ENCODE measurements at places on chromosomes 4 and X.

- DNase-seq, result no peak
Measured at GRCh38 chr4:54898656-54899340, 226.6 kb downstream of the KDR start.

DNA sequence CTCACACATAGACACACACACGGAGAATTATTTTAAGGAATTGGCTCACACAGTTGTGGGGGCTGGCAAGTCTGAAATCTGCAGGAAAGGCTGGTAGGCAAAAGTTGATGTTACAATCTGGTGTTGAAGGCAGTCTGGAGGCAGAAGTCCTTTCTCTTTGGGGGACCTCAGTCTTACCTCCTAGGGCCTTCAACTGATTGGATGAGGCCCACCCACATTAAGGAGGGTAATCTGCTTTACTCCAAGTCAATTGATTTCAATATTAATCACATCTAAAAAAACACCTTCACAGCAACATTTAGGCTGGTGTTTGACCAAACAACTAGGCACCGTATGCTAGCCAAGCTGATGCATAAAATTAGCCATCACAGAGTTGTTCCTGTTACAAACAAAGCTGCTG lies 10.7 kb downstream of the MGST2 start:
- DNase-seq, result no peak

DNA sequence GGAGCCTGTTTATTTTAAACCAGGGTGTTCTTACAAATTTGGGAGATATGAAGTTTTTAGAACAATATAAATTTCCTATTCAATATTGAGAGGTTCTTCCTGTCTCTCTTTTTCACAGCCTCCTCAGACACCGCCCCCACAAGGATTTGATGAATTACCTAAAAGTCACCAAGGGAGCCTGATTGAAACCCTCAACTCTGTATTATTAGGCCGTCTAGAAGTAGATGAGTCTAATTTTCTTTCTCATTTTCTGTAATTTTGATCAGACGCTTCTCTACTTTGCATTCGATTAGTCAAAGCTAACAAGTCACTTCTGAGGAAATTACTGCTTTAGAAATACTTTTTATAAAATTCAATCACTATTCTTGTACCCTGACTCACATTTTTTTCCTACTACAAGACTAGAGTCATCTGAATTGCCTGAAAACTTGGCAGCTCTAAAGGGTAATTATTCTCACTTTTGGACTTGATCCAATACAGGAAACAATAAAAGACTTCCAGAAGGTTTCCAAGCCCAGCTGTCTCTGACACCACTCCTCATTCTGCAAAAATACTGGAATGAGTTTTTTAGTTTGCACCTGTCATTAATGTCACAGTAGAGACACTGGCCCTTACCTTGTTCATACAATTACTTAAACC lies 111.2 kb downstream of the ELOVL6 start:
- DNase-seq, result no peak

- DNase-seq, result no peak
Measured at GRCh38 chr4:7655511-7656243, 220.9 kb upstream of the PSAPL1 start.

DNA sequence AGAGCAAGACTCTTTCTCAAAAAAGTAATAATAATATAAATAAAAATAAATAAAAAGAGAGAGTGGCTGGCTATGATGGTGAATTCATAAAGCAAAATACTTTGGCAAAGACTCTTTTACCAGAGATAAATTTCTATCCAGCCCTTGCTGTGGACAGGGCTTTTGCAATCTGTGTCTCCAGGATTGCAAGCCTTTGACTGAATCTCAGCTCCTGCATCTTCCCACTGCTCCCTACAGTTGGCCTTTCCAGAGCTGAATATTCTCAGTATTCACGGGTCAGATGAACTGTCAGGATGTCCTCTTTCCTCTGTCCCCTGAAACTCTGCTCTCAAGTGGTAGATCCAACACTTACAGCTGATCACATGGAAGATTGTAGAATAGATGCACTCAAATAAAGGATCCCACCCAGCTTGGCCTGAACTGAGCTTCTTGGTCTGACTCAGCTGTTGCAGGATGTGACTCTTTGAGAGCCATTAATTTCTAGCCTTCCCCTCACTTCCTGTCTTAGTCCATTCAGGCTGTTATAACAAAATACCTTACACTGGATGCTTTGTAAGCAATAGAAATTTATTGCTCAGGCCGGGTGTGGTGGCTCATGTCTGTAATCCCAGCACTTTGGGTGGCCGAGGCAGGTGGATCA lies 123.4 kb upstream of the GUCY1A1 start:
- no peak for DNase-seq

GRCh38 chrX:135396566-135396965 lies 25.2 kb upstream of the SMIM10L2A start:
- no peak for DNase-seq
